ENCODE measurements at places on chromosomes 6 and 20.

DNA sequence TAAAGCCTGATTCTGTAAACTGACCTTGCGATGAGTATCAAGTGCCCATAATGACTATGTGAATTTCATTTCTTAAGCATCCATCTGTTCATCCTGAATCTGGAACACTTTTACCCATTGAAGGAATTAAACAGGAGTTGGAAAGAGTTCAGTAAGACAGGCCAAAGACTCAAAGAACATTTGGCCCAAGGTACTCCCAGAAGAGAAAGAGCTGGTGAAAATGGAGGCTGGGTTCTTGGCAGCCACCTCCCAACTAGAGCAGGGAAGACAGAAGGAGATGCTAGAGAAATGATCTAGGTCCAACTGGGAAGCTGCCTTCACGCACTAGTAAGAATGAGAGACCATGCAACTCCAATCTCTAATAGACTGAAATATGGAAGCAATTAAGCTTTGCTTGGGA is 290.8 kb upstream of the RNF24 start:
- no peak for DNase-seq

DNA sequence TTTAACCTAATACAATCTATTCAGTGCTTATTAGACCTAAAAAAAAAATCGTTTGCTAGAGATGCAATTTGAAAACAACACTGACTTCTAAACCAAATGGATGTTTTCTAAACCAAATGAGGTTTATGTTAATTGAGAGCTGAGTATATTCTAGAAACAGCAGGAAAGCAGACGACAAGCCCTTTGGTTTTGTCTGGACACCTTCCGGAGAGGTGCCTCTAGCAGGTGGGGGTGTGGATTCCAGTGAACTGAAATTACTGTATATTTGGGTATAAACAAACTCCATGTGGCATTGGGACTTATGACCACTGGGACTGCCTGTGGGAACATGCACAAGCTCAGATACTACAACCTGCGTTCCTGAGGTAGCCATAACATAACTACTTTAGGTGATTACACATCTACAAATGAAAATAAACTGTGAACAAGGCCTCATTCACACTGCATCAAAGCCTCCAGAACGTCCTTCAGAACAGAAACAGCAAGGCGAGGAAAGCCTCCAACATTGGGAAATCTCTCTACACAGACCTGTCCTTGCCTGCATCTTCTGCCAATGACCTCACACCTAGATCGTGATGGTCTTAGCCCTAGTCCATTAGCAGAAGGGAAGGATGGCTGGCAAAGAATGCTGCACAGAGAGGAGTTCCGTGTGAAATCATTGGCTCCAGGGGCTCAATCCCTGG is 206.8 kb upstream of the FOXQ1 start:
- DNase-seq = no peak

- DNase-seq = peak; percentile 20
Observed at GRCh38 chr6:101114703-101115102, 233.6 kb upstream of the ASCC3 start.

GRCh38 chr6:168876956-168877355 is 376.7 kb downstream of the THBS2 start:
- no peak for DNase-seq

GRCh38 chr20:17536944-17537444 is 5.8 kb upstream of the BFSP1 start:
- DNase-seq = no peak

DNA sequence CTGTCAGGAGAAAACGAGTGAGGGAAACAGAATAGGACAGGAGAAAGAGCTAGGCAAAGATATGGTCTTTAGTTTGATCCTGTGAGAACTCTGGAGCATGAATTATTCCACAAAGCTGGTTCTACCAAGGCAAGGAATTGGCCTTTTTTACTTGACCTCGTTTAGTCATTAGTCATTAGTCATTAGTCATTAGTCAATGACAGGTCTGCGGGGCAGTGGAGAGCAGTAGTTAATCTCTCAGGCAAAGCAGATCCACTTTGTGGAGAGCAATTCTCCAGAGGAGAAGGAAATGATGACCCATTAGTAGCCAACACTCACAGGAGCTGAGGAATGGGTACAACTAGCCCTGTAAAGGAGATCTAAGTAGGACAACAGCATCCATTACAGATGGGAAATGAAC is 22.0 kb upstream of the ABCC10 start:
- DNase-seq = no peak

DNA sequence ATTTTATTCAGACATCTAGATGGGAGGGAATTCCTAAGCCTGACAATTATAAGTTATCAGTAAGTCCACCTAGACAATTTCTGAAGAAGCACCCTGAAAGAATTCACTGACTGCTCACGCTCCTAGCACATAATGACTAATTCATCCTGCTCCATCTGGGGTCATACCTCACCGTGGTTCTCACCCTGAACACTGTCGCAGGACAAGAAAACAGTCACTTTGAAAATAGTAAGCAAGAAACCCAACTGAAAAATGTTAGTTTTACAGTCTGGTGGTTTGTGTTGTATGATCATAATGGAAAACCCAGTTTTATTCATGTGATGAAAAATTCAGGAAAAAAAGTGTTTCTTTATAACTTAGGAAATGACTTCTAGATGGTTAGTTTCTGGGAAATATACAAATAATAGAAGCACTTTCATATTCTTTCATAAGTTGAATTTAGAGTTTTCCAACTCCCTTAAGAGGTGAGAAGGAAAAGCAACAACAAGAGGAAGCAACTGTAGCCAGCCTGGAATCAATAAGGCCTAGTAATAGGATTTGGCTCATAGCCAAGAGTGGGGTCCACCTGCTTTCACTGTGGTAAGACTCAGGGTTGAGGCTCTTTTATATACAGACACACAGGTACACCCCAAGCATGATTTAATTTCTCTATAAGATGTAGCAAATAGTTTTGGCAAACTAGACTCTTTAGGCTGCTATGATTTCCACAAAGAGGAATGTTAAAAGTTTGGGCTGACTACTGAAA is 94.1 kb downstream of the HIVEP2 start:
- DNase-seq = no peak

DNA sequence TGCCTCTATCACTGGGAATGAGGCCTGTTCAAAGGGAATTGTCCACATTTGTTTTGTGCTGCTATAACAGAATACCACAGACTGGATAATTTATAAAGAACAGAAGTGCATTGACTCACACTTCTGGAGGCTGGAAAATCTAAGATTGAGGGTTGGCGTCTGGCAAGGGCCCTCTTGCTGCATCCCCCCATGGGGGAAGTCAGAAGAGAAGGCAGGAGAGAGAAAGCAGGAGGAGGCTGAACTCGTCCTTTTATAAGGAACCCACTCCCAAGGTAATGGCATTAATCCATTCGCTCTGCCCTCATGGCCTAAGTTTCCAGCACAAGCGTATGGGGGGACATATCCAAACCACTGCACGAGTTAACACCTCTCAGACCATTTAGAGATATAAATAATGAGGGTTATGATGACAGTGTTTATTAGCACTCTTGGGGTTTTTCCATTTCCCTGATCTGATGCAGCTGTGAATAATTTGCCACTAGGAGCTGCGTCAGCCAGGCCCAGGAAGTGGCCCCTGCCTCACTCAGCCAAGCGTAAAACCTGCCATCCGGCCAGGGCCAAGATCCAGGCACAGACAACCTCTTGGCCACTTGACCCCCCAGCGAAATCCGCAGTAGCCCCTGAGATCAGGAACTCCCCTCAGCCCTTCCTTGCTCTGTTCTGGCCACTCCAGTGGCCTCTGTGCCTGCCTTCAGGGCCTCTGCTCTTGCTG is 14.2 kb upstream of the SLCO4A1 start:
- no peak for DNase-seq

GRCh38 chr20:37525810-37526209 is 1.9 kb downstream of the BLCAP start:
- DNase-seq = no peak

- DNase-seq = no peak
Observed at GRCh38 chr6:84197708-84198107, 29.7 kb downstream of the CEP162 start.

GRCh38 chr20:16942756-16943155 is 194.6 kb downstream of the OTOR start:
- no peak for DNase-seq

DNA sequence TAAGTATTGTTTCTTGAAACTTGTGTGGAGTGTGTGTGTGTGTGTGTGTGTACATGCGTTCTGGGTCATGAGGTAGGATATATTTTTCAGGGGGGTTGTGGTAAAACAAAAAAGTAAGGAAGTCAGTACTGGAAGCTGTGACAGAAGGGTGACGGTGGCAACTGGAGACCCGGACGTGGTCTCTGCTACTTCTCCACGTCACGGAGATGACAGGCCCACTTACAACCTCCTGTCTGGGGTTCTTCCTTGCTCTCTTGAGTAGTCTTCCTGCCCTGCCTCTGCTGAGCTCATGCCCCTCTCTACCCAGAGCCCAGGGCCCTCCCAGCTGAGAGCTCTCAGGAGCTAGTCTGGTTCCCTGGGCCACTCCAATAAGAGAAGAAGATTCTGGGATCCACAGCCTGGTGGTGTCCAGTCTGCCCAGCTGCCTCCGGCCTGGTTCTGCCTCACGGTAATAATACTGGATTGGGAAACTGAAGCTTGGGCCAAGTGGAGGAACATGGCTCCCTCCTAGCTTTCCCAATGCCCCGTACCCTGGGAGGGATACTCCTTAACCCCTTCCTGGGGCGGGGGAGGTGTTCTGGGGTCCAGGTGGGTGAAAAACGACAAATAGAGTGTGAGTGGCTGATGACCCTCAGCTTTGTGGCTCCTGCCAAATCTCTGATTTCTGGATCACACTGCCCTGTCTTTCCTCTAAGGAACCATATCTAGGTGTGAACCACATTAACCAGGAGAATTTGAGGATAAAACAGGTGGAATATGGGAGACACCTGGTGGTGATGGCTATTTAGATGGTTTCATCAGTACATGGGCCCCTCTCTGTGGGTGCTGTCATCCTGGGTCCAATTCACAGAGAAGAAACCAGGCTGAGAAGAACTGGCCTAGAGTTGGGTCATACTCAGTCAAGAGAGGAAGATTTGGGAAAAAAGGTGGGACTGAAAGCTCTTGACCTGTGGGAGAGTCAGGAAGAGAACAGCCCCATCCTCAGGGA is 27.2 kb downstream of the VEGFA start:
- DNase-seq = no peak

GRCh38 chr6:162817196-162817595 is 89.4 kb downstream of the PACRG start:
- DNase-seq = no peak

Measured in NCI-H2107 (cell line).